ENCODE measurements at places on chromosomes 1 and 21.

GRCh38 chr1:156436141-156437036 is 64.2 kb downstream of the MEF2D start:
- no peak for DNase-seq

DNA sequence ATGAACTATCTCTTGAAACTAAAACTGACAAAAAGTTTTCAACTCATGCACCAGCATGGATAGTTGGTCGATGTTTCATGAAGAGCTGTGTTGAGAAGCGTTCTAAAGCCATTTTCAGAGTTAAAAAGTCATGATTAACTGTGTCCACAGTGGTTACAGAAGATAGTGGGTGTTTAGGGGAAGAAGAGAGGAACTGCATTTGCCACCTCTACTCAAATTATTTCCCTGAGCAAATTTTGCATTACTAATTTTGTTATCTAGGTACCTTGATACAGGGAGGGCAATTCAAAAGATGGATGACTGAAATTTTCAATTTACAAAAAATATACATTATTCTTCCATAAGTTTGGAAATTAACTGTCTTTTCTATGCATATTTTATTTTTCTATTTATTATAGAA is 15.5 kb downstream of the SAMSN1 start:
- DNase-seq: no peak

DNA sequence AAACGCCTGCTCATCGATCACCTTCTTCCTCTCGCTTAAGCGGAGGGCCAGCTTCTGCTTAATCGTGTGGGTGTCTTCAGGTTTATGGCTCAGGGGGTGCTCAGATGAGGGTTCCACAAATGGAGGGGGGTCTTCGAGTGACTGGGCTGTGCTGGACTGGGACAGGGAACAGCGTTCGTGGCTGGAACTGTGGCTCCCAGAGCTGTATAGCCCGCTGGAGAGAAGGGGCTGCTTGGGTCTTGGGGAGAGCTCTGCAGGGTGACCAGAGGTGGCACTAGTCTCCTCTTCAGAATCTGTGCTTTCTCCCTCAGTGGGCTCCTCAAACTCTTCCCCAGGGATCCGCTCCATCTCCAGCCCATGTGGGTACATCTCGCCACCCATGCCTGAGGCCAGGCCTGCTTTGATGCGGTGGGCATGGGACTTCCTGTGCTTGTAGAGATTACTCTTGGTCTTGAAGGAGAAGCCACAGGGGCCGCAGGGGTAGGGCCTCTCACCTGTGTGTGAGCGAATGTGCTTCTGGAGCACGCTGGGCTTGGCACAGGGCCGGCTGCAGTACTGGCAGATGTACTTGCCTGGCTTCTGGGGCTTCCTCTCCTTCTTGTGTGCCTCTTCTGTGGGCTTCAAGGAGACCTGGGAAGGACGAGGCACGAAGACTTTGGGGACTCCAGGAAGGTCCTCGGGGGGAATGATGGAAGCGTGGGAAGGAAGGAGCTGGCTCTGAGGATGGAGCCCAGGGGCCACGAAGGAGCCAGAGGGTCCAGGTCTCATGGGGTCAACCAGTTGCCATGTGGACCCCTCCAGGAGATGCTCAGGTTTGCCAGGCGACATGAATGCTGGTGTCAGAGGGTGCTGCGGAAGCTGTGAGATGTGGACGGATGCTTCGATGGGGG is 99.4 kb upstream of the EDN2 start:
- no peak for DNase-seq

DNA sequence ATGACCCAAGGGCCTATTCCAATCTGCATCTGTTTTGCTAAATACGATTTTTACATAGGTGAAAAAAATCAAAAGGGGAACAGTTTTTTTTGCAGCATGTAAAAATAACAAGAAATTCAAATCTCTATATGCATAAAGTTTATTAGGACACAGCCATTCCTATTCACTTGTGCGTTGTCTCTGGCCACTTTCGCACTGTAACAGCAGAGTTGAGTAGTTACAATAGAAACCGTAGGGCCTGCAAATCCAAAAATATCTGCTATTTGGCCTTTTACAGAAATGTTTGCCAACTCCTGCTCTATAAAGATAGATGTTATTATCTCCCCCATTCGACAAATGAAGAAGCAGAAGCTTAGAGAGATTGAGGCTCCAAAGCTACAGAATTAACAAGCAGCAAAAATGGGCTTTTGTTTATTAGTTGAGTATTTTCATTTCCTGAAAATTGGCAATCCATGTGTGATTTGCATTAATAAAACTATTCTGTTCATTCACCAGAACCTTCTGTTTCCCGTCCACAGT is 5.5 kb downstream of the DYNLT5 start:
- DNase-seq: no peak

- no peak for DNase-seq
Observed at GRCh38 chr1:118145721-118146120, 39.3 kb downstream of the SPAG17 start.

GRCh38 chr1:173329726-173330125 is 122.6 kb upstream of the TNFSF4 start:
- no peak for DNase-seq

- no peak for DNase-seq
Observed at GRCh38 chr1:163170975-163171676, 31.6 kb downstream of the RGS5 start.

GRCh38 chr1:199759268-199759730 is 268.2 kb upstream of the NR5A2 start:
- DNase-seq: no peak

- DNase-seq: no peak
Observed at GRCh38 chr1:39089931-39090521, 63.9 kb downstream of the NDUFS5 start.

DNA sequence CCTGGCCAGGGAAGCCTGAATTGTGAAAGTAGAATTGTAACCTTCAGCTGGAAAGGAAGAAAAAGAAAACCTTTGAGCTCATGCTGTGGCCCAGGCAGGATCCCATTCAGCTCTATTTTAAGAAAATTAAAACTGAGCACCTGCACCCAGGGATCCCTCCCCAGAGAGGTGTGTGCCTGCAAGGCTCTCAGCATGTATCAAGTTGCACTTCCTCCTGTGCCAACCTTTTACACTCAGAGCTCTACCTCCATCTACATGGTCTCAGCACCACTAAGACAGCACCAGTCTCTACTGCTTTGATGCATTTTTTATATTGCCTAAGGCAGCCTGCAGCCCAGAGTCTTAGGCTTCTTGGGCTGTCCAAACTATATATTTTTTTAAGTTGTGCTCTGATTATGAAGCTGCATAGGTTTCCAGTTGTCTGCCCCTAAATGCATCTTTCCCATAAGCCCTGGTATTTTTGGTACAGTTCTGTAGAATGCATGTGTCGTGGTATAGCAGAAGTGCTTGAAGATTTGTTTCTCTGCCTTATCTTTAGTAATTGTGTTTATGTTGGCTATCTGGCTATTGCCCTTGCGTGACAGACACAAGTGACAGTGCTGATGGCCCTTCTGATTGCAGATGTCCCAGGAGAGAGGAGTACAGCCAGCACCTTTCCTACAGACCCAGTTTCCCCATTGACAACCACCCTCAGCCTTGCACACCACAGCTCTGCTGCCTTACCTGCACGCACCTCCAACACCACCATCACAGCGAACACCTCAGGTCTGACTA is 63.1 kb downstream of the PTPRC start:
- no peak for DNase-seq

DNA sequence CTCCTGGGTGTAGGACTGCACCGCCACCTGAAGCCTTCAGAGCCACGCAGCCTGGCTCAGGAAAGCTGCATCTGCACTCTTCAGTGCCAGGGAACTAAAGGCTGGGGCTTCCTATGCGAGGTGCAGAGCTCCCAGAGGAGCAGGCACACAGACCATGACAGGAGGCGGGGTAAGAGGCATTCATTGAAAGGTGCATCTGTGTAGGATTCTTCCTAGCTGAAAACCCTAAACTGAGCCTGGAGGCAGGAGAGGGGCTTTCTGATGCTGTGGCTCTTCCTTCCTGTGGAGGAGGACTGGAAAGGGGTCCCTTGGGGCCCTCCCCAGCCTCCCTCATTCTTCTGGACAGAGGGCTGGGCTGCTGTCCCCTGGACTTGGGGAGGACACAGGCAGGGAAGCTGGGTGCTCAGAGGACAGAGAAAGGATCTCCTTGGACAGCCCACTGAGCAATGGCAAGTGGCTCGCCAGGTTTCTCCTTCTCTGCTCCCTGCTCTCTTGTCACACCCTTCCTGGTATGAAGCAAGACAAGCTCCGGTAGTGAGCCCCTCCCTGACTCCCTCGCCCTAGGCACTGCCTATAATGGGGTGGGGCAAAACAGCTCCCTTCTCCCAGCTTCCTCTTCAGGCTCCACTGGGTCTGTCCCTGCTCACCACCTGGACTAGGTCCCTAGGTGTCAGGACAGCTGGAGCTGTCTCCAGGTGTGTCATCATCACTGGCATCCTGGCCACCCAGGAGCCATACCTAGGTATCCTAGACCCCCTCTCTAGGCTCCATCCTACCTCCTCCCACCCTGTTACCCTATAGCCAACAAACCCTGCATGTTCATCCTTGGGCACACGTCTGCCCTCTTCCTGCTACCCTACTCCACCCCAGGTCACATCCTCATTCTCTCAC is 20.0 kb downstream of the S100A6 start:
- no peak for DNase-seq

- DNase-seq: no peak
Observed at GRCh38 chr1:212077028-212077427, 41.5 kb downstream of the DTL start.

DNA sequence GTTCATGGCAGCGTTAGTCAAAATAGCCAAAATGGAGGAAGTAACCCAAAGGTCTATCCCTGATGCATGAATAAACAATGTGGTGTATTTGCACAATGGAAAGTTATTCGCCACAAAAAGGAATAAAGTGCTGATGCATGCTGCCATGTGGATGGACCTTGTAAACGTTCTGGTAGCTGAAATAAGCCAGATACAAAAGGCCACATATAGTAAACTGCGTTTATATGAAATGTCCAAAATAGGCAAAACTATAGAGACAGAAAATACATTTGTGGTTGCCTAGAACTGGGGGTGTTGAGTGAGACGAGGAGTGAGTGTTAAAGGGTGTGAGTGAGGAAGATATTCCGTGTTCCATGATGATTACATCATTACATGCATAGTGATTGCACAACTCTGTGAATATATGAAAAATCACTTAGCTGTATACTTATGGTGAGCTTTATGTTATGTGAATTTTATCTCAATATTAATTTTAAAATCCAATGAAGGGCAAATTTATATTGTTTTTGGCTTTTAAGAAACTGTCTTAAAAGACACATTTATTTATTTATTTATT is 321.3 kb downstream of the KIF26B start:
- DNase-seq: no peak

DNA sequence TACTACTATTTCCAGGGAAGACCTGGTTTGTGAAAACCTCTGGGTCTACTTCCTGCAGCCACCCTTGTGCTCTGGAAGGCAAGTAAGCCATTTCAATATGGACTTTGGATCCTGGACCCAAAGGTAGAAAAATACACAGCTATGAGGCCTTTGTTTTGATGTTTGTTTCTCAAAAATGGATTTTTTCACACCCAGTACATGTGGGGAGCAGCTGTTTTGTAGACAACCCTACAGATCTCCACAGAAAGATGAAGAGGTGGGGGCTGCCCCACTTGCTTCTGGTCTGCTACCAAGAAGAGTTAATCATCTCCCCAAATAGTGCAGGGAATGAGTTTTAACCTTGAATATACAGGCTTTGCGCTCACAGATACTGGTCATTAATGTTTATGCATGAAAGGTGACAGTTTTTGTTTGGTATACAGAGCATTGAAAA is 29.2 kb downstream of the ZNF281 start:
- no peak for DNase-seq

GRCh38 chr1:205588636-205589035 is 43.2 kb downstream of the ELK4 start:
- DNase-seq: no peak

- DNase-seq: no peak
Observed at GRCh38 chr1:147892216-147892615, 10.4 kb upstream of the GJA8 start.

DNA sequence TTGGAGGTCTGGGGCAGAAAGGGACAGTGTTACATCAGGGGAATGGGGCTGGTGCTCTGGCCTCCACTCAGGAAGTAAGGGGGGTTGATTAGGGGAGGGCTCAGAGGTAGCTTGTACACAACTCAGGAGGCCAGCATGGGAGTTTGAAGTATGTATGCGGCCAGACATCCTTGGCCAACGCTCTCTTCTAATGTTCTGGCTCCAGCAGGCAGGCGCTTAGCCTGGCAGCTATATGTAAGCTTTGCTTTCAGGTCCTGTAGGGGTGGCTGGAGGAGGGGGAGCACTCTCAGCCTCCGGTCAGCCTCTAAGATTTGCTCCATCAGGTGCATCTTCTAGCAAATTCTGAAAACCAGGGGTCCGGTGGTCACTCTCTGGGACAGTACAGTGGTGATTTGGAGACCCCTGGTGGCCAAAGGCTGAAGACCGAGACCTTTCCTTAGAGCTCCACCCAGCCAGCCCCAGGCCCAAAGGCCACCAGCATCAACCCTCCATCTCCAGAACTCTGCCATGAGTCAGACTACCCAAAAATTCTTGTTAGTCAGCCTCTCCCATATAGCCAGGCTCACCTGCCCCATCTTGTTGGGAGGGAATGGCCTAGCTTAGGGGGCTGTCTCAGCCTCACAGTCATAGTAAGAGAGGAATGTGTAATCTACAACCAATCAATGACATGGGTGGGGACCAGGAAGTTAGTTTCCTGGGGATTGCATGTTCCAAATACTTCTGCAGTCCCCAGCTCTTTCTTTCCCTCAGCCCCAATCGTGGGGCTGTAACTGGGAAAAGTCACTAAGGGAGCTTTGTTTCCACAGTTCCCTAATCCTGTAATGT is 9.7 kb upstream of the COL8A2 start:
- DNase-seq: no peak

GRCh38 chr1:197463142-197463541 is 195.1 kb downstream of the CRB1 start:
- no peak for DNase-seq

GRCh38 chr1:225866061-225866837 is 15.9 kb downstream of the TMEM63A start:
- DNase-seq: no peak

DNA sequence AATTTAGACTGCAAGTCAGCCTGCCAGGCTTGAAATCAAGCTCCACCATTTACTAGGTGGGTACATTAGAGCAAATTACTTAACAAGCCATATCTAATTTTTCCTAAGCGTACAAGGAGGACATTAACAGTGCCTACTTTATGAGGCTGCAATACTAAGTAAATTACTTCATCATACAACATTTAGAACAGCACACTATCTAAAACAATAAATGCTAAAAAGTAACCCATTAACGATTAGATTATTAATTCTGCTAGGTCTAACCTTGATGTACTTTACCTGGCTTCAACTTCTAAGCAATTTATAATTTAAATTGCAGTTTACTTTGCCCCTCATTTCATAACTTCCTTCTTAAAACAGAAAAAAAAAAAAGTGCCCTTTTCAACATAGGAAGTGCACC is 1155.6 kb upstream of the NCAM2 start:
- no peak for DNase-seq

GRCh38 chr1:12132078-12132477 is 34.7 kb upstream of the TNFRSF1B start:
- no peak for DNase-seq

DNA sequence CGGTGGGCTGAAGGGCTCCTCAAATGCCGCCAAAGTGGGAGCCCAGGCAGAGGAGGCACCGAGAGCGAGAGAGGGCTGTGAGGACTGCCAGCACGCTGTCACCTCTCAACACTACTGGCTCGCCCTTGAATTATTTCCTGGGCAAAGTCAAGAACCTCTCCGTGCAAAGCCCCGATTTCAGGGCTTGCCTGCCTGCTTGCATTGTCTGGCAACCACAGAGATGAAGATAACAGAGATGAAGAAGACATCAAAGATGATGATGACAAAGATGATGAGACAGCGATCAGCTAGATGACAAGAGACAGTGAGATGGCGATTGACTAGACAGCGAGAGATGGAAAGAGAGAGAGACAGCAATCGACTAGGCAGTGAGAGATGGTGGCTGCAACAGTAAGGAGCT is 976.5 kb downstream of the ADGRL2 start:
- no peak for DNase-seq

- DNase-seq: no peak
Observed at GRCh38 chr1:16068356-16069270, 4.8 kb downstream of the FAM131C start.
